Neural progenitor cell (in vitro differentiated cells): ENCODE measurements at places on chromosomes 12 and 14.

GRCh38 chr14:75147423-75148071 lies 20.7 kb upstream of the NEK9 start:
- DNase-seq, result peak; percentile 72
- no peaks in the 10 kb centered on the region for H3K27me3 ChIP-seq
- H3K4me1 ChIP-seq, result peaks cover 10% of the 10 kb centered on the region
- H3K27ac ChIP-seq, result peak overlapping the region; percentile 62

- H3K27me3 ChIP-seq, result peaks cover 18% of the 10 kb centered on the region
- H3K4me1 ChIP-seq, result peaks cover 26% of the 10 kb centered on the region
- peak; percentile 60 for DNase-seq
- no peak overlapping the region for H3K27ac ChIP-seq
- H3K36me3 ChIP-seq, result no peaks in the 10 kb centered on the region
- H3K4me3 ChIP-seq, result no peak overlapping the region
These were observed 32.5 kb downstream of the MMP17 start for GRCh38 chr12:131860472-131861260.

GRCh38 chr14:66395300-66395699 lies 90.9 kb upstream of the CCDC196 start:
- no peaks in the 10 kb centered on the region for H3K36me3 ChIP-seq
- no peak overlapping the region for H3K27ac ChIP-seq
- H3K4me1 ChIP-seq, result no peaks in the 10 kb centered on the region
- H3K4me3 ChIP-seq, result no peak overlapping the region
- no peak for DNase-seq

DNA sequence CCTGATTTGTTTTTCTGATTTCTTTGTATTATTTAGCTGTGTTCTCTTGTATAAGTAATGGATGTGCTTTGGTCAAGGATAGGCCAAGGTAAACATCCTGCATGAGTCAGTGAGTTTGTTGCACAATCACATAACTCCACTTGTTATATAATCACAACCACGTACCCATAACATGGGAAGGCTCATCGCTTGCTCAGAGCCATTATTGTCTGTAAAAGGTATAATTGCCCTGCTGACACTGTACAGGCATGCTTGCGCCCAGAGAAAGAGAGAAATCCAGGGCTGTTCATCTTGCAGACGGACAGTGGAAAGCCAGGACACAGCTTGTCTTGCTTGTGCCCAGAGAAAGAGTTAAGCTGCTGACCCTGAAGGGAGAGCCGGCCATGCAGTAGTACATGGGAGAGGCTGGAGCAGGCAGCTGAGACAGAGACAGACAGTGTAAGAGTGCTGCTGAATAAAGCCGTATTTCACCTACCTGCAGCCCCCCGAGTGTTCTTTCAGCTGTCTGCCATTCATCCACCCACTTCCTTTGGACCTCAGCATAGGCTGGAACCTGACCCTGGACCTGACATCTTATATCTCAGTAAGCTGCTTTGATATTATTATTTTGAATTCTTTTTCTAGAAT lies 174.7 kb upstream of the DAAM1 start:
- no peaks in the 10 kb centered on the region for H3K4me1 ChIP-seq
- H3K4me3 ChIP-seq, result no peak overlapping the region
- H3K36me3 ChIP-seq, result no peaks in the 10 kb centered on the region
- no peaks in the 10 kb centered on the region for H3K27me3 ChIP-seq
- DNase-seq, result no peak

GRCh38 chr14:65268594-65268993 lies 143.9 kb upstream of the FUT8 start:
- no peaks in the 10 kb centered on the region for H3K36me3 ChIP-seq
- no peaks in the 10 kb centered on the region for H3K4me1 ChIP-seq
- H3K27me3 ChIP-seq, result peaks cover 1% of the 10 kb centered on the region
- H3K27ac ChIP-seq, result no peak overlapping the region
- H3K4me3 ChIP-seq, result no peak overlapping the region

DNA sequence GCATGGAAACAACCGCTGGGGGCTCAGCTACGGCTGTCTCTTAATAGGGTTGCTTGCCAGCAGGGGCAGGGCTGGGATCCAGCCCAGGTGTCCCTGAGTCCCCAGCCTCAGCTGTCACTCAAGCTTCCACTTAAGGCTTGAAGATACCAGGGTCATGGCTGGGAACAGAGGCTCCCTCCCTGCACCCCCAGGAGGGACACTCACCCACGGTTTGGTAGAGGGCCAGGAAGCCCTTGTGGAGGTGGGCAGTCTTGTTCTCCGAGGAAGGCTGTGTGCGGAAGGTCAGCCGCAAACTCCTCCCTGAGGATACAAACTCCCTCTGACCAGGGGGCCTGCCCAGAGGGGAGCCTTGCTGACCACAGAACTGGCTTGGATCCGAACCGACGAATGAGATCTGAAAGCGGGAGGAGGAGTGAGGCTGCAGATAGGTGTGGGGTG lies 7.3 kb downstream of the C1RL start:
- no peaks in the 10 kb centered on the region for H3K27me3 ChIP-seq
- no peak overlapping the region for H3K4me3 ChIP-seq
- peaks cover 14% of the 10 kb centered on the region for H3K36me3 ChIP-seq

GRCh38 chr12:117202033-117202432 lies 11.8 kb upstream of the FBXO21 start:
- H3K36me3 ChIP-seq, result no peaks in the 10 kb centered on the region
- H3K4me3 ChIP-seq, result no peak overlapping the region
- H3K27me3 ChIP-seq, result no peaks in the 10 kb centered on the region
- no peak for DNase-seq

- DNase-seq, result no peak
- H3K36me3 ChIP-seq, result no peaks in the 10 kb centered on the region
- peaks cover 4% of the 10 kb centered on the region for H3K4me1 ChIP-seq
- no peak overlapping the region for H3K4me3 ChIP-seq
These were observed 448.1 kb downstream of the NPAS3 start for GRCh38 chr14:33386781-33387180.

DNA sequence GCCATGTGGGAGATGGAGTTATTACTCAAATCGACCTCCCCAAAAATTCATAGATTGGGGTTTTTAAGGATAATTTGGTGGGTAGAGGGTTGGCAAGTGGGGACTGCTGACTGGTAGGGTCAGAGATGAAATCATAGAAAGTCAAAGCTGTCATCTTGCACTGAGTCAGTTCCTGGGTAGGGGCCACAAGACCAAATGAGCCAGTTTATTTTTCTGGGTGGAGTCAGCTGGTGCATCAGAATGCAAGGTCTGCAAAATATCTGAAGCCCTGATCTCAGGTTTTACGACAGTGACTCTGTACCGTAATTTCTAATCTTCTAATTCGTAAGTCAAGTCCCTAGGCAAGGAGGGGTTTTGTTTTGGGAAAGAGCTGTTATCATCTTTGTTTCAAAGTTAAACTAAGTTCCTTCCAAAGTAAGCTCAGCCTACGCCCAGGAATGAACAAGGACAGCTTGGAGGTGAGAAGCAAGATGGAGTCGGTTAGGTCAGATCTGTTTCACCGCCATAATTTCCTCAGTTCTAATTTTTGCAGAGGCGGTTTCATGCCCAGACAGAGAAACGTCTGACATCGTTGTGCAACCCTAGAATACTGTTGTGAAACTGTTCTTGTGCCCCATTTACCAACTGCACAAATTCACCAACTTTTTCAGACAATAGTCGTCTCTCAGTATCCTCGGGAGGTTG lies 104.5 kb upstream of the SFSWAP start:
- H3K27ac ChIP-seq, result no peak overlapping the region
- no peak overlapping the region for H3K4me3 ChIP-seq
- DNase-seq, result no peak
- no peaks in the 10 kb centered on the region for H3K36me3 ChIP-seq

DNA sequence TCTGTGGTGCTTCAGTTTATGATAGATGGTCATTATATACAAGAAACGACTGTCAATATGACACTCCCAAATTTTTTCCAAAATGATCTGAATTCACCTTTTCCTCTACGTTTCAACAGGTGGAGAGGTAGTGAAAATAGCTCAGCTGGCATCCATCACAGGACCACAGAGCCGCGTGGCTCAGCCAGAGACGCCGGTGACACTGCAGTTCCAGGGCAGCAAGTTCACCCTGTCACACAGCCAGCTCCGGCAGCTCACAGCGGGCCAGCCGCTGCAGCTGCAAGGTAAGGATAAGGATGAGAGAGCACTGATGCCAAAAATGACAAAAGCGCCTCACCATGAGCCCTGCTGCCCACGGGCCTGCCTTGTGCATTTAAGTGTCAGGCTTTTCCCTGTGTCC lies 73.9 kb downstream of the EP400 start:
- no peak overlapping the region for H3K4me3 ChIP-seq
- H3K27ac ChIP-seq, result no peak overlapping the region
- DNase-seq, result no peak
- H3K36me3 ChIP-seq, result peaks cover 6% of the 10 kb centered on the region

- no peak for DNase-seq
- no peak overlapping the region for H3K27ac ChIP-seq
- no peak overlapping the region for H3K4me3 ChIP-seq
- no peaks in the 10 kb centered on the region for H3K27me3 ChIP-seq
- no peaks in the 10 kb centered on the region for H3K36me3 ChIP-seq
- peaks cover 37% of the 10 kb centered on the region for H3K4me1 ChIP-seq
These were observed 96.2 kb downstream of the NEDD1 start for GRCh38 chr12:97003276-97003675.

DNA sequence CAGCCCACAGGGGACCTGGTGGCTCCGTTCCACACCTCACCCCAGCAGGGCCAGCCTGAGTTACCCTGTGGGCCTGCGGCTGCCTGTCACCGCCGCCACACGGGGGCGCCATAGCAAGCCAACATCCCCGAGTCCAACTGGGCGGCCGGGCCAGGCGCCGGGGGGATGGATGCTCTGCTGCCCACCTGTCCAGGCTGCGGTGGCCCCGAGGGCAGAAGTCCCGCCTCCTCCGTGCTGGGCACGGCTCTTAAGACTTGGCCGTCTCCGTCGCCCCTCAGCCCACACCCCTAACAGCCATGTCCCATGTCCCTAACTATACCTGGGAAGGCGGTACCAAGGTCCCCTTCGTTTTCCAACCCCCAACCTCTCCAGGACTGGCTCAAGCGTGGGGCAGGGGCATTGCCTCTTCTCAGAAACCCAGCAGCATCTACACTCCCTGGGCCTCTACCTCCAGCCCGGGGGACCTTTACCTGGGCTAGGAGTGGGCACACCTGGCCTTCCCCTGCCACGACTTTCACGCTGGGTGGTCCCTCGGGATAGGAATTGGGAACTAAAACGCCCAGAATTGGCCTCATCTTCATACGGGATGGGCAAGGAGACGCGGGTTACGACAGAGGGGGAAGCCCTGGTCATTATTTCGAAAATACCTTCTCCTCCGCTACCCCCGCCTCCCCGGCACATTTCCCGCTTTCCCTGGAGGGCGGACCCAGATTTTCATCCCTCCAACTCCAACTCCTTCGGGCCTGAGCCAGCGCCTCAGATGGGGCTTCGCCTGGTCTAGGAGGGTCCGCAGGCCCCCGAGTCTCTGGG lies 1.1 kb upstream of the CYP46A1 start:
- H3K4me1 ChIP-seq, result peaks cover 4% of the 10 kb centered on the region
- H3K4me3 ChIP-seq, result peak overlapping the region; percentile 98
- no peaks in the 10 kb centered on the region for H3K27me3 ChIP-seq
- peak; percentile 92 for DNase-seq

- no peaks in the 10 kb centered on the region for H3K27me3 ChIP-seq
- no peak for DNase-seq
- H3K4me1 ChIP-seq, result peaks cover 21% of the 10 kb centered on the region
- no peak overlapping the region for H3K4me3 ChIP-seq
- H3K36me3 ChIP-seq, result no peaks in the 10 kb centered on the region
These were observed 315.6 kb upstream of the PRKD1 start for GRCh38 chr14:30243207-30243606.

- no peak overlapping the region for H3K27ac ChIP-seq
- no peaks in the 10 kb centered on the region for H3K36me3 ChIP-seq
- no peak for DNase-seq
- no peaks in the 10 kb centered on the region for H3K27me3 ChIP-seq
- H3K4me1 ChIP-seq, result no peaks in the 10 kb centered on the region
- H3K4me3 ChIP-seq, result no peak overlapping the region
These were observed 114.4 kb downstream of the VRK1 start for GRCh38 chr14:96911499-96912149.

GRCh38 chr12:104163631-104164030 lies 25.6 kb upstream of the NFYB start:
- no peaks in the 10 kb centered on the region for H3K4me1 ChIP-seq
- H3K27me3 ChIP-seq, result no peaks in the 10 kb centered on the region
- no peak overlapping the region for H3K27ac ChIP-seq
- no peak overlapping the region for H3K4me3 ChIP-seq

- H3K27me3 ChIP-seq, result no peaks in the 10 kb centered on the region
- H3K36me3 ChIP-seq, result peaks cover 28% of the 10 kb centered on the region
- H3K4me3 ChIP-seq, result no peak overlapping the region
- DNase-seq, result no peak
- peaks cover 10% of the 10 kb centered on the region for H3K4me1 ChIP-seq
These were observed 5.5 kb downstream of the NOPCHAP1 start for GRCh38 chr12:104991565-104992128.

DNA sequence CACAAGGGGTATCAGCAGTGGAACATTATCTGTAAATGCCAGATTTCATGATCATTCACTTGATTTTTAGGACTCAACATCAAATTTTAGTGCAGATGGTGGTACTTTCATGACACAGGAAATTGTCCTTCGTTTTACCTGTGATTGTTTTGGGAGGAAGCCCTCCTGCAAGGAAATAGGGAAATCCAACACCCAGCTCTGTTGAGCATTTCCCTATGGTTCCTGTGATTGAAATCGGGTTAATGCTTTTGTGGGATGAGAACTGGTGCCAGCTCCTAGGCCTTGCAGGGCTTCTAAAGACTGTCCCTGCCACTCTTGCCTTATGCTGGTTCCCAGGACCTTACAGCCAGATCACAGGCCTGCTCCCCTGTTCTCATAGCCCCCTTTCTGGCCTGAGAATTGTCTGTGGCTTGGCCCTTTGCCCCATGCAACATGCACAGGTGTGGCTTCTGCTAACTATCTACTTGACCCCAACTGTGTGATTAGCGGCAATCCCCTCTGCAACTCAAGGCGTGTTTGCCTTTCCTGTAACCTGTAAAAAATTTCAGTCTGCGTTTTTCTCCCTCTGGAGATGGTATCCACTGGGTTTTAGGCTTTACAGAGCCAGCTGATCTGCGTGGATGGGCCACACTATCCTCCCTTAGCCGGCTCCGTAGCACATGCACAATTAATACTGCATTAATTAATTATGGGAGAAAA lies 112.5 kb downstream of the ETV6 start:
- no peak overlapping the region for H3K27ac ChIP-seq
- H3K27me3 ChIP-seq, result no peaks in the 10 kb centered on the region
- peaks cover 32% of the 10 kb centered on the region for H3K4me1 ChIP-seq
- DNase-seq, result no peak
- no peak overlapping the region for H3K4me3 ChIP-seq

DNA sequence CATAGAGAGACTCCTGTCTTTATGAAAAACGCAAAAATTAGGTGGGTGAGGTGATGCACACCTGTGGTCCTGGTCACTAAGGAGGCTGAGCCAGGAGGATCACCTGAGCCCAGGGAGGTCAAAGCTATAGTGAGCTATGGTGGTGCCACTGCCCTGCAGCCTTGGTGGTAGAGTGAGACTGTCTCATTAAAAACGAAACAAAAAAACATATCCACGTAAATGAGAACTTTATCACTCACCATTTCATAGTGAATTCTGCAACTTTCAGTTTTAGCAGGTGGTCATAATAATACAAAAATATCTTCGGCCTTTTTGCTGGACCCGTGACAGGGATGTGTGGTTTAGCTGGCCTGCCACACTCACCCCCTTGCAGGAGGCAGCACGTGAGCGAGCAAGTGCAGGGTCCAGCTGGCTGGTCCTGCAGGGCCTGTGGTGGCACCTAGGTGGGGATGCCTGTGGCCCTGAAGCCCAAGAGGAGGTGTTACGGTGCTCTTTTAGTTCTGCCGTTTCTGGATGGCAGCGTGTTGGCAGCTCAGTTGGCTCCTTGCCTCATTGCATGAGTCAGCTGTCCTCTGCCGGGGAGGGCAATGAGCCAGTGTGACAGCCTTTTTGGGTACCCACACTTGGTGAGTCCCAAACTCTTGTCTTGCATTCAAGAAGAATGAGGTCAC lies 1330.7 kb upstream of the TMEM132C start:
- H3K27me3 ChIP-seq, result no peaks in the 10 kb centered on the region
- no peak overlapping the region for H3K27ac ChIP-seq
- no peak overlapping the region for H3K4me3 ChIP-seq
- no peaks in the 10 kb centered on the region for H3K36me3 ChIP-seq
- H3K4me1 ChIP-seq, result no peaks in the 10 kb centered on the region
